ENCODE measurements at places on chromosomes 5 and 9.
A peak's percentile ranks its signal among the peaks of the same experiment; 100 is the strongest.

DNA sequence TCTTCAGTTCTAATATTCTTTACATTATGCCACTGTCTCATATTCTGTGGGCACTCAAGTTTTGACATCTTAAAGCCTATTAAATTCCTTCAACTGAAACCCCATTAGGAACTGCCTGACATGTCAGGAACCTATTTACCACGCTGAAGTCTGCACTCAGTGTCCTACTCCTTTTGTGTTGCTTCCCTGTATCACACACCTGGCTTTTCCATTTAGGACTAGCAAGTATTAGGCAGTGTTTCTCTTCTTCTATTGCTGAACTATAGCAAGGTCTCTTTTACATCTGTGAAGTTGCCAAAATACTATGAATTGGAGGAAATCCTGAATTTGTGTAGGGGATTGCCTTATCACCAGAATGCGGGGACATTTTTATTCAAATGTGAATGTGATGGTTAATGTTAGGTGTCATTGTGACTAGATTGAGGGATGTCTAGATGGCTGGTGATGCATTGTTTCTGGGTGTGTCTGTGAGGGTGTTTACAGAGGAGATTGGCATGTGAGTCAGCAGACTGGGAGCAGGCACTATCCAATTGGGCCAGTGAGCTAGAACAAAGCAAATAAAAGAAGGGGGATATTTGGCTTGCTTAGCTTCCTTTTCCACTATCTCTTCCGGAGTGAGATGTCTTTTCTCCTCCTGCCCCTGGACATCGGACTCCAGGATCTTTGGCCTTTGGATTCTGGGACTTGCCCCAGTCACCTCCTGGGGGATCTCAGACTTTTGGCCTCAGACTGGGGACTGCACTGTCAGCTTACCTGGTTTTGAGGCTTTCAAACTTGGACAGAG, 21.2 kb upstream of the VCAN start:
- DNase-seq, result no peak

DNA sequence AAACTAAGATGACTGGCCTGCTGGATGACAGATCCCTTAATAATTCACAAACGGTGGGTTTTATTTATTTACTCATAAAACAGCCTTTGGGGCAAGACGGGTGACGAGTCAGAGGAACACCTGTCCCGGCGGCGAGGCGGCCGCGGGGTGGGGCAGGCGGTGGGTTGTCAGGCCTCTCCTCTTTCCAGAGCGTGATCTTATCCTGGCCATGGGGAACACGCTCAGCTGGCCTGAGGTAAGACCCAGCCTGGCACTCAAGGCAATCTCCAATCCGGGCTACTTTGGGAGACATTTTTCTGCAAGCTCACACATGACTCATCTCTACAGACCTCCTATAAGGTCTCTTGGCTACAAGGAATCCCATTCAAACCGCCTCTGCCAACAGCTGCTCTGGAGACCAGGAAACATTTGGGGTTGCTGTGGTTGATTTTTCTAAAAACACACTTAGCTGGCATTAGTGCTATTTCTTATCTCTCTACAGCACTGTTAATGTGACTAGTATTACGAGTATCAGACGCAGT, 6.3 kb downstream of the RAPGEF1 start:
- peak; percentile 53 for DNase-seq

DNA sequence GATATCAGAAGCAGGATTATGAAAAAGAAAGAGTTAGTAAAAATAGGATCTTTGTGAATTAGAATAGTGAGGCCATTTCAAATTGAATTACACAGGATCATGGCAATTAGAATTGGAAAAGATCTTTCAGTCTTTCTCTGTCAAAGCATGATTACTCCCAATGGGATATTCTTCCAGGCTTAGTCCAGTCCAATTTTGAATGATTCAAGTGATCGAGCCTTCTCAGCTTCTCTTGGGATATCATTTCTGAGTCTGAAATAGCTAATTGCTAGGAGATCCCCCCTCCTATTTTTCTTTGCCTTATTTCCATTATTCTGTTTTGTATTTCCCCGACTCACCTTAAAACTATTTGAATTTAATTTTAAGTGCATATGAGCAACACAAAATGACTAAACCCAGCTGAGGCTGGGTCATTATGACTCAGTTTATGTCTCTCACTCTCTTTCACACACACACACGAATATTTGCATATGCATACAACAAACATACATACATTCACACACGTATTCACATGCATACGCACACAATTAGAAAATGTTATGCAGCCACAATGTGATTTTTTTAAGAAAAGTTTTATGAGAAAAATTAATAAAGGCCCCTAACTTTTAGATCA, 34.8 kb upstream of the EFNA5 start:
- no peak for DNase-seq

DNA sequence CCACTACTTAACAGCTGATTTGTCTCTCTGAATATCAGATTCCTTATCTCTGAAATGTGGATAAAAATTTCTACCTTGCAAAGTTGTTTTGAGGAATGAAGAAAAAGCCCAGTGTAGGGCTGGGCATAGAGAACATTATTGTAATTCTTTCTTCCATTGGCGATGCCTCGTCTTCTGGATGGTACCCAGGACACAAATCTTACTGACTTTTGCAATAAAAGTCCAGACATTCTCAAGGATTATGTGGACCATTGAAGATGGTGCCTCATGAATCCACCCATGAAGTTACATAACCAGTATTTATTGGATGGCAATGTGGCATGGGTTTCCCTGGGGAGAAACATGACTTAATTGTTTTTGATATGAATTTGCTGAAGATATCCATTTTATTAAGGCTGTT, 33.1 kb downstream of the NNT start:
- no peak for DNase-seq

DNA sequence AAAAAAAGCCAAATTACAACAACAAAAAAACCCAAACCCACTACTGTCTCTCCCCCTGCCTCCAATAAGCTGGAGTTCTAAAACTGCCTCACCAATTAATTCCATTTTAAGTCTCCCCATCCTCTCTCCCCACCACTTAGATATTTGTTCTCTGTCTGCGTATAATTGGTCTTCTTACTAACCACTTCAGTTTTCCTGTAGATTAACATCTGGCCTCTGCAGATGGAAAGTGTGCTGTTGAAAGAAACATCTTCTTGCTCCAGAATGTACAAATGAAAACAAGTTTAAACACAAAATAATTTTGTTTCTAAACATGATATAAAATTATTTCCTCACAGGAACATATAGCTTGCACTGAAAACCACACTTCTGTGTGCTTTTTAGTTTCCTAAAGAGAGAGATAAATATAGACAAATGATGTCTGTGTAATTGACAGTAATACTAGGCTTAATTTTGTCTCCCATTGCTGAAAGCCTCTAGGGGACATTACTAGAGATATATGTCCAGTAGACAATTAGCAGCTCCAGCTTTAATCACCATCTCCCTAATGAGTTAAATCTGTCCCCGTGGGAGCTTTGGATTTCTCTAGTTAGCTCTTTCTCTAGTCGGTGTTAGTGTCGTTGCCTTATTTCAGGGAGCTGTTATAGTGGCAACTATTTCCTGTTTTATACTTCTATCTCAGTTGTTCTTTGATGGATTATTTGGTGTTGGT, 164.0 kb downstream of the ARHGAP26 start:
- DNase-seq, result no peak

- DNase-seq, result no peak
These were observed 59.6 kb upstream of the ADAMTS19 start for GRCh38 chr5:129400395-129400983.
